ENCODE measurements at places on chromosomes 5 and 9.

GRCh38 chr5:61311836-61312808 lies 19.9 kb upstream of the ZSWIM6 start:
- DNase-seq = peak; percentile 86

GRCh38 chr5:99059685-99060084 lies 130.9 kb upstream of the CHD1 start:
- no peak for DNase-seq

- no peak for DNase-seq
Observed at GRCh38 chr5:62886603-62887315, 308.1 kb downstream of the LRRC70 start.

DNA sequence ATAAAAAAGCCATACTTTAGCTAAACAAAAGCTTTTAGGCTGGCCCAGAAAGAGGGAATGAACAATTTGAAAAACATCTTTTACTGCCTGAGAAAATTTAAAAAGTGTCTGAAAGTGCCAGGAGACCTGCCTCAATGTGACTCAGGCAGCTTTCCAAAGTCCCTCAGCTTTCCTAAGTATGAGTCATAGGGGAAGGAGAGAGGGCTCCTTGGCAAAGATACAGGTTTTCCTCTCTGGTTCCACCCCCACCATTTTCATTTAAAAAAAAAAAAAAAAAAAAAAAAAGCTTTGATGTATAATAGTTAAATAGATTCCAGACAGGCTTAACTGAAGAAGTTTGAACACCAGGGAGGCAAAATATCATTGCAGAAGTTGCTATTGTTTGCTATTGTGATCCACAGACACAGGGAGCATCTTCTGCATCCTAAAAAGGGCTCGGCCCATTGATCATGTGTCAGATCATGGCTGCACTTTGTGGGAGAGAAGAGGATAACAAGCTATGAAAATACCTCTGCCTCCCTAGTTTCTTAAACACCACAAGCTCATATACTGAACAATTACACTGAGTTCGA lies 71.5 kb downstream of the MRPS27 start:
- DNase-seq = peak; percentile 89

DNA sequence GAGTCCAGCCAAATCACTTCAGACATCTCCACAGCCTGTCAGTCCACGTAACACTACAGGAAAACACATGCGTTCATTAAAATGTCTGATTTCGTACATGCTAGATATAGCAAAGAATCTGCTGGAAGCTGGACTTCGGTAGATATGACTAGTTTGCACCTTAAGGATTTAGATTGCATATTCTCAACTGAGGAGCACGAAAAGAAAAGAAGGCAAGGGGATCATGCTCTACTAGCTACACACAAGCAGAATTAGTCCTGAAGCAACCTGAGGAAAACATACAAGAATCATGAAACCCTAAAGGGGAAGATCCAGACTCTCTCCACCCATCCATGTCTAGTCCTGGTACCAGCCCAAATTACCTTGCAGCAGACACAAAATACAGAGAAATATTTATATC lies 36.1 kb upstream of the SSBP2 start:
- no peak for DNase-seq

GRCh38 chr5:122972877-122973276 lies 63.6 kb downstream of the PPIC start:
- peak; percentile 37 for DNase-seq

- no peak for DNase-seq
Observed at GRCh38 chr5:149724130-149724840, 5.8 kb upstream of the PPARGC1B start.
